Activated CD4-positive, alpha-beta T cell treated with anti-CD3 and anti-CD28 coated beads, Interleukin-2, amount 10 ng/mL, durations not matched to agents 7 days and 5 days (primary cell): ENCODE measurements at places on chromosomes 7 and 10. TPM values are rescaled to one million over a fixed set of nuclear protein-coding genes. Genes with fewer than 3 reads are reported as not detected.

ZPBP gene
- not detected for total RNA-seq

DNA sequence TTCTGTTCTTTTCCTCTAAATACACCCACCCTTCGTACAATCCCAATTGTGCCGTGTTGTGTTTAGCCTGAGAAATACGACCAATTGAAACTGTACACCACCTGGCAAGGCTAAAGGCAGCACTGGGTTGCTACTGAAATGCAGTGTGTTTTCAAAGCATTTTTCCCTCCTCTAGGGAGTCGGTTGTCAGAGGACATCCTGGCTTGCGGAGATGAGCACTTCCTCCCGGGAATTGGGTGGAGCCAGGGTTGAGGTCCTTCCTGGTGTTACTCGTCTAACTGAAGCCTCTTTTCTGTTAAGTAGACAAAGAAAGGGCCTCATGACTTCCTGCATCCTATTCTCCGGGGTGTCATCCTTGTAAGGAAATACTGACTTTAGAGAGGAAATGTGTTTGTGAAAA, 133.5 kb downstream of the MTPAP start:
- no peaks in the 10 kb centered on the region for H3K36me3 ChIP-seq
- H3K27me3 ChIP-seq: peaks cover 29% of the 10 kb centered on the region
- no peak overlapping the region for H3K27ac ChIP-seq
- H3K4me3 ChIP-seq: no peak overlapping the region

ACTR3C gene
- 6.1 TPM for total RNA-seq

SLC26A4 gene
- total RNA-seq: 1.3 TPM

DNA sequence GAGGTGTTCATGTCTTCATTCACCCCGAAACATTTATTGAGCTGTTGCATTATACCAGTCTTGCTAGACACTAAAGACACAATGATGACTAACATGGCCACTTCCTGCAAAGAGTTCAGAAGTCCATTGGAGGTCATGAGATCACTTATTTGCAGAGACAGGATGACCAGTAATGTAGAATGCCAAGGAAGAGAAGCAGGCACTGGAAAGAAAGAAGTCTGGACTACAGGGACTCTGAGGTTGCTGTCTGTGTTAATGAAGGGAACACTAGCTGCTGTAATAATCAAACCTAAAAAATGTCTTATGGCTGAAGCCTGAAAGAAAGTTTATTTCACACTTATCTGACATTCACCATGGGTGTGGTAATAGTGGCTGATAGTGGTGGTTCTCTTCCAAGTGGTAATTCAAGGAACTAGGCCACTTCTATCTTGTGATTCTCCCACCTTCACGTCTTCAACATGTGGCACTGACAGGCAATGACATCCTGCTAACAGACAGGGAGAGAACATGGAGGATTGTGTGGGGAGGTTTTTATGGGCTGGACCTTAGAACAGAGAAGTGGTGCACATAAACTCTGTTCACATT, 89.2 kb upstream of the MKLN1 start:
- peaks cover 2% of the 10 kb centered on the region for H3K36me3 ChIP-seq
- no peak for DNase-seq
- no peaks in the 10 kb centered on the region for H3K27me3 ChIP-seq
